ENCODE measurements at places on chromosomes 12 and 14.

DNA sequence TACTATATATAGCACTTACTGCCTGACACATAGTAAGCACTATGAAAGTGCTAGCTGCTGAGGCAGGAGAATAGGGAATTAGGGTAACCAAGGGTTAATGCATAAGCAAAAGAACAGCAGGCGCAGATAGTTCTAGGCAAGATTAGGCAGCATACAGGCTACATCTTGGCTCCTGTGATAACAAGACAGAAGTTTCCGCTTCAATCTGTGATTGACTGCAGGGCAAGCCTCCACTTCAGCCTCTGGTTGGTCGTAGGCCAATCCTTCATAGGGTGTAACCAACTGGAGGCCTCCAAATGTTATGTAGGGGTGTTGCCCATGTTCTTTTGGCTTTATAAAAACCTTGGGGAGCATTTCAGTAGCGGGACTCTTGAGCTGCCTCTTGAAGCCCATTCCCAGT is 46.9 kb downstream of the KLHL28 start:
- DNase-seq: no peak

DNA sequence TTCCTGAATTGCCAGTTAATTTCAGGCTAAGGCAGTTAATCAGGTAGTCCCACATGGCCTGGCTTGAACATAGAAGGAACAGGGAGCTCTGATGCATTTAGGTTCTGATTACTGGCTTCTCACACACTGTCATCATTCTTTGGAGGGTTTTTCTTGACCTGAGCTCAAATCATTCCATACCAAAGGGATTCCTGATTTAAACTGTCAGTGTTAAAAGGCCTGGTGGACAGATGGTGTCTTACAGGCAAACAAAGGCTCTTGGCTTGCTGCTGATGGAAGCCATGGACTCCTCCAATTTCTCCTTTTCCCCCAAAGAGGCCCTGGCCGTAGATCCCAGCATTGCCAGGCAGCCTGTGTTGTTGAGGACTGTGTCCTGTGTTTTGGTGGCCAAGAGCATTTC is 30.2 kb downstream of the CACNA1C start:
- no peak for DNase-seq

DNA sequence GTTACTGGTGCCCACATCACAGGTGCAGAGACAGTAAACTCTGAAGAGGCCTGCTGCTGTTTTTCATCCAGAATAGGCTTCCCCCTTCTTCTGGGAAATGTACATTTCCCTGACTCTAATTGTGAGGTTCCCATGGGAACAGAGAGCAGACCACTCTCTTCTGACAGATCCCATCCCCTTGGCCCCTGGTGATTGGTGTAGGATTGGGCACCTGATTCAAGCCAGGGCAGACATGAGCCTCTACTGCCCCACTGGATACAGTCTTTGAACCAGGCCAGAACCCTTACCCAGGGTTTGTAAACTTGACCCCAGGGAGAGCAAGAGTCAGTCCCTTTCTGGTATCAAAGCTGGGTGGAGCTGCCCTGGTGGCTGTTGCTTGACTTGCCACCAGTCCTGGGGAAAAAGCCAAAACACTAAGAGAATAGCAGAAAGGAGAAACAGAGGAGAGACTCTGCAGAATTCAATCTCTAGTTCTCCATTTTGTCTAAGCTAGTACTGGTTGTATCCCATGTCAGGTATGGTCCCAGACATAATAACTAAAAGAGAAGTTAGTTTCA is 14.8 kb upstream of the NFYB start:
- no peak for DNase-seq

DNA sequence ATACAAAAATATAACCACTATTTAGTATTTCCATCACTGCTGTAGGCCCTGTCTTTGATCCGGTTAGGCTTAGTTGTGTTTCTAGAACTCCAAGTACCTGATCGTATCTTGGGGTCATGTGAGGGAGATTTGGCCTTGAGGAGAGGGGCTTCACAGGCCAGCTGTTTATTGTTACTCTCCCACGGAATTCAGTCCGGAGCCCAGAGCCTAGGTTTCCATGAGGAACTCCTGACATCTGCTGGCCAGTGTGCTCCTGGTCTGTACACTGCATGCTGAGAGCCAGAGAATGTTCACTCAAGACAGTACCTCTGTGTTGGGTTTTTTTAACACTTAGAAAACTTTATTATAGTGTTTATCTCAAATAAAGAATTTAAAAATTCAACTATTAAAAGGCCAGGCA is 341.0 kb upstream of the TMEM132C start:
- DNase-seq: no peak

DNA sequence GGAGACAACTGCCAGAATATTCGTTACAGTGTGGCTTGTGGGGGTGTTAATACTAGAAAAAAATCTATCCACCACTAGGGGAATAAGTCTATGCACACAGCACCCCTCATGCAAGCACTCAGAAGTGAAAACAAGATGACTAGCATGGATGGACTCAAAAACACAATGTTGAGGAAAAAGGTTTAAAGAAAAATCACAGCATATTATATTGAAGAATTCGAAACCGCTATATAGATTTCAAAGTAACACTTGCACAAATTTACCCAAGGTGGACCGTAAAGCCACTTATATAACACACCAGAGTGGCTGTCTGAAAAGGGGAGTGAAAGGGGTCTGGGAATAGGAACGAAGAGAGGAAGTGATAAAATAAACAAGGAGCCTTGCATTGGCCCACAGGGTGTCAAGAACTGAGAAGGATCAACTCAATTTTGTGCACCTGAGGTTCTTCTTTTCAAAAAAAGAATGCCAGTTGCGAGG is 544 bp downstream of the ABCD4 start:
- no peak for DNase-seq

- peak; percentile 4 for DNase-seq
Measured at GRCh38 chr14:96362071-96362964, 823 bp downstream of the ATG2B start.

DNA sequence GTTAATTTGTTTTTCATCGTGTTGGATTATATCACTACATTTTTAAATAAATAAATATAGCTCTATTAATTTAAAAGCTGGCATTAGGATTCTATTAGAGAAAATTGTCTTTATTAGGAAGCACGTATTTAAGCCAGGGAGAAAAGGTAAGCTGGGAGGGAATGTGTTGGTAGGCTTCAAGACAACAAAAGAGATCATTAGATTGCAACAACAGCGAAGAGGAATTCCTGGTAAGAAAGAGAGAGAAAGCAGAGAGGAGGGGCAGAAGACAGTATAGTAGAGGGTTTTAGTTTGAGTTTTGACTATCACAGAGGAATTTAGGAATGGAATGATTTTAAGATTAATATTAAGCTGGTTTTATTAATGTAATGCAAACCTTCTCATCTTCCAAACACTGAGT is 613.6 kb upstream of the USP15 start:
- no peak for DNase-seq

GRCh38 chr12:90360300-90360699 is 594.7 kb downstream of the CCER1 start:
- DNase-seq: no peak

GRCh38 chr14:51922624-51923023 is 62.2 kb downstream of the GNG2 start:
- DNase-seq: no peak

GRCh38 chr12:40768125-40768864 is 76.1 kb downstream of the CNTN1 start:
- DNase-seq: no peak

DNA sequence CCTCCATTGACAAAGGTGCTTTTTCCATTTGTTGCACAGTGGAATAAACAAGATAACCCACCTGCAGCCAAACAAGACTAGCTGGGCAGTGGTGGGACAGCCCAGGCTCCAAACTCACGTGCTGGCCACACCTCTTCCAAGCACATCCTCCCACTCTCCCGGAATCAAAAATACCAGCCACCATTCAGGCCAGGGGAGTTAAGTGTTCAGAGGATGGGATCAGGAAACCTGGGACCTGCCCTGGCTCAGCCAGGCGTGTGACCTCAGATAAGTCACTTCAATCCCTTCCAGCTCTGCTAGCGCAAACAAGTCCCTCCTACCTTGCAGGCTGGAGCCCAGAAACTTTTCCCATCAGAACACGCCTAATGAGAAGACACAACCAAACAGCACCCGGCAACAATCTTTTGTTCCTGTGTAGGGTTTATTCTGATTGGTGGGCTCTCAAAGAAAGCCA is 43.3 kb downstream of the ACTN1 start:
- no peak for DNase-seq

- no peak for DNase-seq
Measured at GRCh38 chr12:104738776-104739642, 219.1 kb downstream of the SLC41A2 start.

- no peak for DNase-seq
Measured at GRCh38 chr12:19434538-19434937, 4.8 kb upstream of the AEBP2 start.

- no peak for DNase-seq
Measured at GRCh38 chr14:61287196-61287595, 6.1 kb upstream of the TMEM30B start.

- no peak for DNase-seq
Measured at GRCh38 chr12:106780010-106780631, 5.6 kb downstream of the RIC8B start.

DNA sequence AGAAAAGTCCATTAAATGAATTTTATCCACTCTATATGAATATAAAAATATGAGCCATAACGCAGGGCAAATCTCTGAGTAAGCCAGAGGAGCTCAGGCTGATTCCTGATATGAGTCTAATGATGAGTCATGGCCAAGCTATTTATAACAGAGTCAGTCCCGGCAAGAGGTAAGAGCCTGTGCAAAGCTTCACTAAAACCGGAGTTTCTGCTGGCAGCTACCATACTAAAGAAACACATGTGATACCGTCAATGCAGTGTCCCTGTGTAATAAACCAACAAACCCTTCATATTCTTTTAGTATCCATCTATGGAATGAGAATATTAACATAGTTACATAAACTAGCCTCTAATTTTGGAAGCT is 319.4 kb downstream of the KCNC2 start:
- DNase-seq: no peak

GRCh38 chr14:41604721-41605531 is 1.8 kb upstream of the LRFN5 start:
- DNase-seq: no peak

GRCh38 chr14:52700701-52701172 is 5.4 kb upstream of the ERO1A start:
- no peak for DNase-seq

- DNase-seq: no peak
Measured at GRCh38 chr12:1529862-1530591, 64.4 kb downstream of the FBXL14 start.

GRCh38 chr12:90235642-90236041 is 527.0 kb upstream of the ATP2B1 start:
- DNase-seq: no peak

GRCh38 chr12:39413836-39414771 is 28.8 kb downstream of the KIF21A start:
- no peak for DNase-seq

DNA sequence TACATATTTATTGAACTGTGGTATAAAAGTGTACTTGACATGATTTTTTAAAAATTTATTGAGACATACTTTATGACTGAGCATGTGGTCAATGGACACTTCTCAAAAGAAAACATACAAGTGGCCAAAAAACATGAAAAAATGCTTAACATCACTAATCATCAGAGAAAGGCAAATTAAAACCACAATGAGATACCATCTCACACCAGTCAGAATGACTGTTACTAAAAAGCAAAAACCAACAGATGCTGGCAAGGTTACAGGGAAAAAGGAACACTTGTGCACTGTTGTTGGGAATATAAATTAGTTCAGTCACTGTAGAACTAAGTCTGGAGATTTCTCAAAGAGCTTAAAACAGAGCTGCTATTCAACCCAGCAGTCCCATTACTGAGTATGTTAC is 1177.6 kb downstream of the GALC start:
- DNase-seq: no peak

- DNase-seq: no peak
Measured at GRCh38 chr12:50042693-50043092, 14.7 kb upstream of the ASIC1 start.

DNA sequence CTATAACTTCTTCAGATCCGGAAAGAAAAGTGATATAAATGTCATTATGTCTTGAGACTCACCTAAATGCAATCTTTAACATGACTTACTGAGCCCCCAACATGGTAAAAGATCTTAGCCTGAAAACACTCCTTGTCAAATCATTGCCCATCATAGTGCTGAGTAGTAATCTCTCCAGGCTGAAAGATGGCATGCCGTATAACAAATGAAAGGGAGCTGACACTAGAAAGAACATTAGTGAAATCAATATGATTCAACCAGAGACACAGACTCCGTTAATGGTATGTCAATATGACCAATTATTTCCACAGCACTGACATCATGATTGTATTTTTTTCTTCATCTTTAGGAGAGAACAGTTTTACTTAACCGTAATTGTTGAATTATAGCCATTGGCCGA is 54.4 kb downstream of the BICD1 start:
- no peak for DNase-seq

- DNase-seq: no peak
Measured at GRCh38 chr14:22597771-22598098, 365 bp upstream of the ABHD4 start.

- no peak for DNase-seq
Measured at GRCh38 chr12:57939291-57939690, 2.1 kb upstream of the ATP23 start.

DNA sequence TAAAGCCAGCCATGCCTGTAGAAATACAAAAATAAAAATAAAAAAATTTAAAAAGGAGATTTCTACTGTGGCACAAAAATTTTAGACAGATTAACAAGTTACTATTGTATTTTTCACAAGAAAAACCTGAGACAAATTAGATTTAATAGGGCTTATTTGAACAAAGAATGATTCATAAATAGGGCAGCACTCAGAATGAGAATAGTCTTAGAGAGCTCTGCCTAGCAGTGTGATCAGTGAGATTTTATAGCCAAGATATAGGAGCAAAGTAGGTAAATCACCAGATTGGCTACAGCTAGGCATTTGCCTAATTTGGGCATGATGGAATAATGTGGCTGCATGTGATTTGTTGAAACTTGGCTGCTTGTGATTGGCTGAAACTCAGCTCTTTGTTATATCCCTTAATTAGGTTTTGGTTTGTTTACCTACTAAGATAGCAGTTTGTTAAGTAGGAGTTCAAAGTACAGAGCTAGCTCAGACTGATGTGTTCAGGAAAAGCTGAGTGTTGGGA is 279.7 kb upstream of the TMTC1 start:
- DNase-seq: no peak

- no peak for DNase-seq
Measured at GRCh38 chr14:92501891-92502351, 11.7 kb upstream of the RIN3 start.

- DNase-seq: no peak
Measured at GRCh38 chr12:65279369-65280112, 1.1 kb downstream of the MSRB3 start.
